Stimulated activated CD8-positive, alpha-beta memory T cell treated with anti-CD3 and anti-CD28 coated beads, Interleukin-2, amount 100 ng/mL, for 1 hour (primary cell): ENCODE measurements at places on chromosomes 13 and 19.
A peak's percentile ranks its signal among the peaks of the same experiment; 100 is the strongest.

DNA sequence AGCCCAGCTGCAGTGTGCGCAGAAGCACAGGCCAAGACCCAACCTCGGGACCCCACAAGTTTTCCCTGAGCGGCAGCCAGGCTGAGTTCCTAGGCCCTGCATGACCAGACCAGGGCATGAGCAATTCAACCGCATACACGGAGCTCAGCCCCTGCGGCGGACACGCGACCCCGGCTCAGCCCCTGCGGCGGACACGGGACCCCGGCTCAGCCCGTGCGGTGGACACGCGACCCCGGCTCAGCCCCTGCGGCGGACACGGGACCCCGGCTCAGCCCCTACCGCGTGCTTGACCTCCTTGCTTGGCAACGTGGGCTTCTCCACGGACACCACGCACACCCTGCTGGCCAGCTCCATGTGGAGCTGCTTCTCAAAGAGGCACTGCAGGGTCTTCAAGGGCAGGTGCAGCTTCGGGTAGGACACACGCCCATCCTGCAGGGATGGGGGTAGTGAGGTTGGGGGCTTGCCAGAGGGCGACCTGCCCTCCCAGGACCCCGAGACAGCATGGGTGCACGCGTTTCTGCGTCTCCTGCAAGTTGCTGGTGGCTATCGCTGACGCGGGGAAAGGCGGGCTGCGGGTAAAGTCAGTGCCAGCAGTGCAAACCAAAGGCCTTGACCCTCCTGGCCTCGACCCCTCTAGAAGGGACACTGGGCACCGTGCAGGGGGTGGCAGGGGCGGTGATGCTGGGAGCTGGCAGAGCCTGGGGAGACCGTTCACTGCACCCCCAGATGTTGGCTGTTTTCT, 10.0 kb downstream of the POLRMT start:
- DNase-seq, result no peak

GRCh38 chr19:41264581-41265394, 616 bp downstream of the HNRNPUL1 start:
- peak; percentile 4 for DNase-seq

DNA sequence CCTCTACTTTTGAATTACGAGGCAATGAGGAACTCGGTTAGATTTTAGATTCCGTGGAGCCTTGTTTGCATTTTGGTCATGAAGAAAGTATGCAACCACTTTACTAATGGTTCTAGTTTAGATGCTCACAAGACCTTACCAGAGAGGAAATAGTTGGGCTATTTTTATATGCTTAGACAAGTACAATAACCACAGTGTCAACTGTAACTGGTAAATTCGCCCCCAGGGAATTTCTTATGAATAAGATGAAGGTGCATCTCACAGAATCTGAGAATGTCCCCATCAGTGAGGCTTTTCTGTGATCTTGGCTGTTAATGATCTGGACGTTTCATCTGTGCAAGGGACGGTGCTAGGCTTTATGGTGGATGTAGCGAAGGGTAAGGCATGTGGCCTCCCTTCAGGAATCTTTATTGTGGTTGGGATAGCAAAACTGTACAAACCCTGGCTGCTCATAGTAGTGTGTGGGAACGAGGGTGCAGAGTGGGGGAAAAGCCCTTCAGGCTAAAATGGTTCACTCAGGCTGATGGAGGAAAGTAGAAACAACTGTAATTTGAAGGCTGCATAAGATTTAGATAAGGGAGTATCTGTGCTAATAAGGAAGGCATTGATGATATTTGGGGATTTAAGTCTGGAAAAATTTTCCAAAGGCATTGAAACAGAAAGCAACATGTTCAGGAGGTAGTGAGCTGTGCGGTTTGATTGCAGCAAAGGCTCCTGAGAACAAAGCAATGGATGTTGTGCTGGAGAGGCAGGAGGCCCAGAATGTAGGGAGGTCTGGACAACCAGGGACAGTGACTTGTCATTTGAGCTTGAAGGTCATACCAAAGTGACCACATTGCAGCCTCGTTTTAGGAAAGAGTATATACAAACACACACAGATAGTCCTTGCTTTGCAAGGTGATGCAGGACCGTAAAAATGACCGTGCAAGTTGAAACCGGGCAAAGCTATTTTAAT, 28.4 kb downstream of the UBAC2 start:
- no peak for DNase-seq

GRCh38 chr13:31172535-31172934, 10.8 kb upstream of the HSPH1 start:
- no peak for DNase-seq

DNA sequence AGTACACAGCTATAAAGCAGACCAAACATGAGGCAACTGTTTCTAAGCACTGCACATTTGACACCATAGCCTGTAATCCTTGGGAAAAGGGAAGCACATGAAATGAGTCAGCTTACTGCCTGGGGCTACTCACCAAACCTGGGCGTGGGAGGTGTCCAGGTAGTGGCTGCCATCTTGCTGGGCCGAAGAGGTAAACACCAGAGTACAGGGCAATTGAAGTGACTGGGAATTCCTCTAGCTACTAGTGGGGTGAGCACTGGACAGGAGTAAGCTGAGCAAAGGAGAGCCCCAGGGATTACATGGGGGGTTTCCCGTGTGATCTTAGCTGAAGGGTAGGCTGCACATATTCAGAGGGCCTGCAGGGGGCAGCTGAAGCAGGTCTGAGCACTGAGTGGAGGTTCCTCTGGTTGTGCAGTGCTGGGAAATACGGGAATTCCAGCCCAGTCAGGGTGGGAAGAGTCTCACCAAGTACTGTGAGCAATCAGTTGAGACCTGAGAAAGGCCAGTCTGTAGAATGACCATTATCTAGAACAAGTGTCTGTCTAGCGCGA, 140.5 kb downstream of the SLC7A1 start:
- no peak for DNase-seq

DNA sequence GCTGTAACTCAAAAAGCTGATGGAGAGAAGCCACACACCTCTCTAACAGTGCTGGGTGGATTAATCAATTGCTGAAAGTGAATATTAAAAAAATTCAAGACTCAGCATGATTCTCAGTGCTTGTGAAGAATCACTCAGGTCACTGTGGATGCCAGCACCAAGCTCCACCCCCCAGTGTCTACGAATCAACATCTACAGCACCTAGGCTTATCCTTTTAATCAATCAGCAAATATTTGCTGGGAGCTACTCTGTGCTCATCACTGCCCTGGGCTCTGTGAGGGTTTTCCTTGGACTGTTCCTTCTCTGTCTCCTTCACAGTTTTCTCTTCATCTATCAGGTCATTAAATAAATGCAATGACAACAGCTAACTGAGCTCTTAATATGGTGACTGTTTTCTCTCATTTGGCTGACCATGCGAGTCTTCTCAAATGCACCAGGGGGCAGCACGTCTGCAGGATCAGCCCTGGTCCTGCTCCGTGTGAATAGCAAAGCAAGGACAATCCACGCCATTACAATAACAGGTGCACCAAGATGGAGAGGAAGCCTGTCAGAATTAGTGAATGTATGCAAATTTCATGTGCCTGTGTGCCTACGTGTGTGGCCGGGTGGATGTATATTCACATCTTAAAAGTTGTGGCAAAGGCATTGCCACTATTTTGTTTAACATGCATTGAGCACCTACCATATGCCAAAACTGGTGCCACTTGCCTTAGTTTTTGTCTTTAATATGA, 14.6 kb upstream of the C13orf42 start:
- peak; percentile 5 for DNase-seq

DNA sequence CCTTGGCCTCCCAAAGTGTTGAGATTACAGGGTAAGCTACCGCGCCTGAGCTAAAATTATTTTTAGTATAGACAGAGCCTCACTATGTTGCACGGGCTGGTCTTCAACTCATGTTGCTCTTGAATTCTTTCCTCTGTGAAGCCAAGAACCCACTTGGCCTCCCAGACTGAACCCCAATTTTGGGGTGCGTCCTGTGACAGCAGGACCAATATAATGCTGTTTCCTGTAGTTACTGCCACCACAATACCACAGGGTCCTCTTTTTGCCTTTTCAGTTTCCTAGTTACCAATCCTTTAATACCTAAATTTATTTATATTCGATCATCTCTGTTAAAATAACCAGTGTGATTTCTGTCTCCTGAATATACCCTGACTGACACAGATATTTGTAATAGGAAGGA, 32.9 kb downstream of the TSKS start:
- no peak for DNase-seq

GRCh38 chr13:110929104-110929777, 14.4 kb upstream of the ANKRD10 start:
- no peak for DNase-seq

DNA sequence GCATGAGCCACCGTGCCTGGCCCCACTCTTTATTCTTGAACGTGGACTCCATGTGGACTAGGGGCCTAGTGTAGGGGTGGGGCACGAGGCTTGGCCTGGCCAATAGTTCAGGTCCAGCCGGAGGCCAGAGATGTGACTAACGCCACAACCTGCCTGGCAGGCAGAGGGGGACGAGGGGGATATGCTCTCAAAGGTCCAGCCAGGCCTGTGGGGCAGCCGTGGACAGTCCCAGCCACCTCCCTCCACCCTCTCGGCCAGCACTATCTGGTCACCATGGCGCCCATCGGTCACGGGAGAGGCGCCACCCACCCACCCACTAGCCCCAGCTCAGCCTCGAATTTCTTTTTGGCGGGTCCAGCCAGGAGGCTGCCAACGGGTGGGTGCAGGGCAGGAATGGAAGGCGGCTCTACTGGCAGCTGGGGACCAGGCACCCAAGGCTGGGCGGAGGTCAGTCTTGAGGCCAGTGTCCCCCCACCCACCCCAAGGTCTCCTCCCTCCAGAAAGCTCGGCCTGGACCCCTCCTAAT, 2.2 kb upstream of the CERS1 start:
- DNase-seq, result no peak

DNA sequence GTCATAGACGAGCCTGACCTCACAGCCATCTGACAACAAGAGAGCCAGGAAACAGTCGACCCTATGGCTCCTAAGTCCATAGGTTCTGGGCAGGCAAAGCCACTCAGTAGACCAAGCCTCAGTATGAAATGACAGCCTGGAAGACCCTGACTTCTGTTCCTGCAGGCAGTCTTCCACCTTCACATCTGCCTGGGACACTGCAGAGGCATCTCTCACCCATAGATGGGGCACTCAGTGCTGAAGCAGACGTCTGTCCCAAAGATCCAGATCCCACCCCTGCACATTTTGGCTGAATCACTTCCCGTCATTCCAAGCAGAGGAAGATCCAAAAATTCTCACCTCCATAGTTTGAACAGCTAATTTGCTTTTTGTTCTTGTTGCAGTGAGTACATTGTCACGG, 139.3 kb upstream of the ZNF507 start:
- no peak for DNase-seq

GRCh38 chr13:47813718-47814117, 187.4 kb downstream of the SUCLA2 start:
- DNase-seq, result no peak

DNA sequence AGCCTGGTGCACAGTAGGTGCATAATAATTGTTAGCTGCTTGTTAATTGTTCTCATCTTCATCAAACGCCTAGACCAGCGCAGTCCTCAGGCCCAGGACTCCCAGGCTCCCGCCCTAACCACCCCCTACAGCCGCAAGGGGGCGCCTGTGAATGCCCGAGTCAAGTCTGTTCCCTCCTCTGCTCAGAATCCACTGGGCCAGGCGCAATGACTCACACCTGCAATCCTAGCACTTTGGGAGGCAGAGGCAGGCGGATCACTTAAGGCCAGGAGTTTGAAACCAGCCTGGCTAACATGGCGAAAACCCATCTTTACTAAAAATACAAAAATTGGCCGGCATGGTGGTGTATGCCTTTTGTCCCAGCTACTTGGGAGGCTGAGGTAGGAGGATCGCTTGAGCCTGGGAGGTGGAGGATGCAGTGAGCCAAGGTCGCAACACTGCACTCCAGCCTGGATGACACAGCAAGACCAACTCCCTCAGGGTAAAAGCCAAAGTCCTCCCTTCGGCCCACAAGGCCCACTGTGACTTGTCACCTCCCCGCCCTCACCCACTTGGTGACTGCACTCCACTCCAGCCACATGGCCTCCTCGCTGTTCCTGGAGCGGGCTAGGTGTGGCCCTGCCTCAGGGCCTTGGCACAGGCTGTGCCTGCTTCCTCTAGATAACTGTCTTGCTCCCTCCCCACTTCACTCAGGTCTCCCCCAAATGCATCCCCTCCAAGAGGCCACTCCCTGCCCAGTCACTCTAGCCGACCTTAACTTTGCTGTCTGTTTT, 9.1 kb downstream of the ZNF653 start:
- DNase-seq, result peak; percentile 45

DNA sequence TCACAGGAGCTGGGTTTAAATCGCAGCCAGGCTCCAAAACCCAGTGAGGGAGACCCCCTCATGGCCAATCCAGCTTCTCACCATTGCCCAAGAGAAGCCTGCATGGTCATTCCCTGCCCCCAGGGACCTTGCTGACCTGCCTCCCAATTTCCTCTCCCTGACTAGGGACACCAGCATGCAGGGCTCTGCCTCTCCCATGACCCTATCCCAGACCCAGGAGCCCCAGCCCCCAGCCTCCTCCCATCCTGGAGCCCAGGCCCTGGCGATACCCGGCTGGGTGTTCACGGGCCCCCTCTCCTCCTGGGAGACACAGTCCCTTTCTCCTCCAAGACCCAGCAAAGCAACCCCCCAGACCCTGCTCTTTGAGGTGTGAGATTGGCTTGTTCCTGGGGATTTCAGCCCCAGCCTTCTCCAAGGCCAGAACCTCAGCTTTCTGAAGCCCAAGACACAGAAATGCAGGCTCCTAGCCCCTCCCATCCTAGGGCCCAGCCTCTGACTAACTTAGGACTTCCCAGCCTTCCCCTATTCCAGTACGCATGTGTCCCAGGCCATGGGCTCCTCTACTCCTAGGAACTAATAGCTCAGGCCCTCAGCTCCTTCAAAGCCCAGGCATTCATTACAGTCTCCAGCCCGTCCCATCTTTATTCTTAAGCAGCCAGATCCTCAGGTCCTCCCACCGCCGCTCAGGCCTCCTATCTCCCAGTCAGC, 1.1 kb downstream of the GYS1 start:
- DNase-seq, result no peak

DNA sequence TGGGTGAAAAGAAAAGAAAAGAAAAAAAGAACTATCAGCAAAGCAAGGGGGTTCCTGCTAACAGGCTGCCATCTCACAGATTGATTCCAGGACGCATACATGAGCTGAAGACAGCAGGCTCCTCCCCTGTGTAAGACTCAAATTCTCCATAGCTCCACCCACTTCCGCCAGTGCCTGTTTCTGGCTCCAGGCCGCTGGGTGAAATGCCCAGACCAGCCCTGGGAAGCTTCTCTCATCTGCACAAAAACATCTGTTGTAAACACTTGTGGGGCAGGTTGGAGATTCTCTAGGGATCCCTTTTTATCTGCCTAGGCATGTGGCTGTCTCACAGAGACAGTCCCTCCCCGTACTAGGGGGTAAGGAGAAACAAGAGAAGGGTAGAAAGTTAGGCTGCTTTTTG, 1054.4 kb upstream of the SPRY2 start:
- DNase-seq, result no peak

GRCh38 chr19:40908976-40909375, 26.9 kb upstream of the CYP2A7 start:
- DNase-seq, result no peak
